Thymus (tissue), 14 donors: ENCODE measurements at places on chromosomes 2 and 18.

GRCh38 chr18:12098374-12098773 lies 4.7 kb downstream of the ANKRD62 start:
- no peak for DNase-seq

DNA sequence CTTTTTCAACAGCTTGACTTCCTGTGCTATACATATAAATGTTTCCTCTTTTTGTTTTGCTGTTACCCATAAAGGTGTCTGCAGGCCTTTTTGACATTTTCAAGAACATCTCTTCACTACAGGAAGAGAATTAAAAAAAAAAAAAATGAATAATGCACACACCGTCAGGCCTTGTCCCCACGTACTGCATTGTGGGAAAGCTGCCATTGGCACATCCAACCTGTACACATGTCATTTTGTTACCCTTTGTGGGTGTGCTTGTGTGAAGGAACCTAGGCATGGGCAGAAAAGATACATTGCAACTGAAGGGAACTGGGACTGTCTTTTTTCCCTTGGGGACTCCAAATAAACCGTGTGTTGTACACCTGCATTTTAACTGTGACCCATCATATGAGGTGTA lies 16.8 kb upstream of the TMEM37 start:
- no peak for DNase-seq

DNA sequence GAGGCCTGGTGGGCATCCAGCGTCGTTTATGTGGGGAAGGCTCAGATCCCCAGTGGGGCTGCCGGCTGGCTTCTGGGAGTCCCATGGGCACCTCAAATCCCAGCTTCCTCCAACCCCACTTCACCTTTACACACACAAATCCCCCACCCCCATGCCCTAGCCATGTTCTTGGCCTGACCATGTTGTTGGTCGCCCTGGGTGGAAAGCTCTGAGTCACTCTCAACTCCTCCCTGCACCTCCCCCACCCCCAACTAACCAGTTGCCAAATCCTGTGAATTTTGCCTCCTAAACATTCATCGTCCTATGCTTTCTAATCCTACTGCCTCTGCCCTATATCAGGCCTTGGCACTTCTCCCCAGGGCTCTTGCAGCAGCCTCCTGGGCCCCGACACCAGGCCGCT lies 6.4 kb downstream of the TNS1 start:
- no peak for DNase-seq

- DNase-seq: no peak
These were observed 11.5 kb downstream of the SPRED2 start for GRCh38 chr2:65420712-65421431.

DNA sequence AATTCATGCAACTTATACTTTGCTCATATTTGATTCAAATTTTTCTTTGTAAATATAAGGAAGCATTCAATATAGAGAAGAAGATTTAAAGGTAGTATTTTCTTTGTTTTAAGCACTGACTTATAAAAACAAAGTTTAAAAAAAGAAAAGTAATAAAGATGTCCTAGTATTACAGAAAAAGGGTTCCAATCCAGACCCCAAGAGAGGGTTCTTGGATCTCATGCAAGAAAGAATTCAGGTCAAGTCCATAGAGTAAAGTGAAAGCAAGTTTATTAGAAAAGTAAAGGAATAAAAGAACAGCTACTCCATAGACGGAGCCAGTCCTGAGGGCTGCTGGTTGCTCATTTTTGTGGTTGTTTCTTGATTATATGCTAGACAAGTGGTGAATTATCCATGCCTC lies 267.9 kb downstream of the CTNNA2 start:
- no peak for DNase-seq

DNA sequence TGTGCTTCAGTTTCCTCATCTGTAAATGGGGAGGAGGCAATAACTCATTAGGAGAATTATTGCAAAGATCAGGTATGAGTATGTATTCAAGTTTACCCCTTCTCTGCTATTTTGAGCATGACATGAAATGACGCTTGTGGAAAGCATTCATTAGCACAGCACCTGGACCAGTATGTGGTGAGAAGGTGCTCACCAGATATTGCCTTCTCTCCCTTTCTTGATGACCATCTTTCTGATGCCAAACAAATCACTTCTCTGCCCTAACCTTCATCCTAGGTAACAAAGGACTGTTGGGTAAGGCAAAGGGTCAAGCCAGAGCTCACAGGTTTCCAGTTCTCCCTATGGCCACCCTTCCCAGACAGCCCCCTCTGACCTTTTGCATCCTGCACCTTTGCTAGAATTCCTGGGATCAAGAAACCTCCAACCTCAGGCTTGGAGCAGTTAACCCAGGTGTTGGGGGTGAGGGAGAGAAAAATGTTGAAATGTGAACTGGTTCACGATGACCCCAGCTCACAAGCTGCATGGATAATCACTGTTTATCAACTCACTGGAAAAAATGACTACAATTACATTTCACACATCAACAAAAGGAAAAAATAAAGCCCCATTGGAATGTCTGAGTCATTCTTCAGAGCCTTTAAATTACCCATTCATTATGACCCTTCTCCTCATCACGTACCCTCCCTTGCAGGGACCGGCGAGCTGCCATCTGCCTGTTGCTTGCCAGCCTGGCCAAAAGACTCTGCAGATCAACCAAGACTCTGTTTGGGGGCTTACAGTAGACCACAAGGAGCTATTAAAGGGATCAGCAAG lies 41.6 kb downstream of the LBH start:
- DNase-seq: no peak

GRCh38 chr18:2515171-2515787 lies 56.0 kb downstream of the METTL4 start:
- DNase-seq: no peak
